Activated CD4-positive, alpha-beta T cell treated with anti-CD3 and anti-CD28 coated beads, Interleukin-2, amount 10 ng/mL, durations not matched to agents 7 days and 5 days (primary cell): ENCODE measurements at places on chromosomes 4 and X. TPM values are rescaled to one million over a fixed set of nuclear protein-coding genes. Genes with fewer than 3 reads are reported as not detected.

DNA sequence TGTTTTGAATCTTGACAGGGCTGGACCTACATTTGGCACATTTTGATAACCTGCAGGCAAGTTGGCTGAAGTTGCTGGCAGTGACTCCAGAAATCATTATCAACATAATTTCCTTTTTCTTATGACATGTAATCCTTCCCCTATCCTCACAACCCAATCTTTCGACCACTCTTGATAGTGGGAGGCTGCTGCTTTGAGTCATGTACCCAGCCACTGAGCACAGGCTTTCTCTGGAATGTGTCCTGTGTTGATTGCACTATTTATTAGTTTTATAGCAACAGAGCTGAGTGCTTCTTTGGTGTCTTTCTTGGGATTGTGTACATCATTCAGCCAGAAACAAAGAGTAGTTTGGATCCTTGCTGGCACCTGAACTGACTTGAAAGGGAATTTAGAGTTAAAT lies 183.1 kb upstream of the LEF1 start:
- H3K27ac ChIP-seq, result no peak overlapping the region
- DNase-seq, result no peak
- H3K4me3 ChIP-seq, result no peak overlapping the region

DNA sequence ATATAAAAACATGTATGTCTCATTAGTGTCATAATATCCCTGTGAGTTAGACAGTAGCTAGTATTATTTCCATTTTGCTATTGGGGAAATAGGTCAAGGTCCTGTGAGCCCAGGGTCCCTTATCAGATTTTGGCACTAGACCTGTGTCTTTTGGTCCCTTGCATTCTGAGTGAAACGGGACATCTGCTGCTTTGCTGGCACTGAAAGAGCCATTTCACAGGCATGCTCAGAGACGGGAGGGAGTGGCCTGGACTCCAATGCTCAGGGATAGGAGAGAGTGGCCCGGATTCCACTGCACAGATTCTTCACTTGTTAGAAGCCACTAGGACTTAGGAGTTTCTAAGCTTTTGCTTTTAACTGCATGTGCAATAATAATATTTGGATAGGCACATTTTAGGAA lies 177.2 kb downstream of the TSPAN5 start:
- no peak for DNase-seq
- H3K27me3 ChIP-seq, result no peaks in the 10 kb centered on the region
- H3K36me3 ChIP-seq, result peaks cover 45% of the 10 kb centered on the region
- peaks cover 54% of the 10 kb centered on the region for H3K4me1 ChIP-seq
- peak overlapping the region; percentile 39 for H3K27ac ChIP-seq
- H3K4me3 ChIP-seq, result no peak overlapping the region

GRCh38 chr4:142354794-142355420 lies 491.2 kb downstream of the INPP4B start:
- peak; percentile 29 for DNase-seq
- peaks cover 35% of the 10 kb centered on the region for H3K36me3 ChIP-seq
- peak overlapping the region; percentile 82 for H3K27ac ChIP-seq

Gene TEX28
- not detected for total RNA-seq
